Immature natural killer cell (primary cell): ENCODE measurements at places on chromosomes 1 and 21. TPM values are rescaled to one million over a fixed set of nuclear protein-coding genes. Genes with fewer than 3 reads are reported as not detected.
A peak's percentile ranks its signal among the peaks of the same experiment; 100 is the strongest.

DNA sequence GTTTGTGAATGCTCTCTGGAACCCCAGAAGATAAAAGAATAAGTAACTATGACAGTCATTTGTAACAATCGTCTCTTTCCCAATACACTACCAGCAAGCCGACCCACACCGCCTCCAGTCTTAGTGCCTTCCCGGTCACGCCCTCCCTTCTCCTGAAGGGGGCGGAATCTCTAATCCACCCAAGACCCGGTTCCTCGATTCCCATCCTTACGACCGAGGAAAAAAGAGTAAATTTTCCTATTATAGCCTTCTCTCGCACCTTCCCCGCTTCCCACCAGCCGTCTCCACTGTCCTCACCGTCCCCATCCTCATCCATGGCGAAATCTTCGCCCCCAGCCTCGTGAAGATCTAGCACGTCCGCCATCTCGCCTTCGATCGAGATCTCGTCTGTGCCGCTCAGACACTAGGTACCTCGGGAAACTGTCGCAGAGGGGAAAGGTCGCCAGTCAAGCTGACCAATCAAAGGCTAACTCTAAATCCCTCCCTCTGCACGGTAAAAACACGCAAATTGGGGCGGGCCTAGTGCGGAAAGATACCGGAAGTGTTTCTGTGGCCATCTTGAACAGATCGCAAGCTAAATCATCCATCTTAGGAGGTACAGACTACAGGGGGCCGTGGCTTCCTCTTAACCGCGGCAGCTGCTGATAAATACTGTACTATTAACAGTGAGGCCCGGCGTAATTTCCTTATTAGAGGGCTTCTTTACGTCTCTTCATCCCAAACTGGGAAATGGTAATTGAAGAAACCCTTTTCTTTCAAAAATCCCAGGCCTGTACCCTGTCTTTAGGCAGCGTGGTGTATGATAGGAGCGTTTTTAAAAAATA is at the start of gene RBM8A:
TSS of gene RBM8A (minus strand) at position 422 of the 824 bp plus-strand sequence. CDS start at position 364, 58 bp downstream.
- H3K27ac ChIP-seq = no peak within 1 kb of the TSS
- peaks cover 23% of the 10 kb centered on the region for H3K4me1 ChIP-seq
- DNase-seq = peak; percentile 97
- no peak within 1 kb of the TSS for H3K4me3 ChIP-seq
- H3K36me3 ChIP-seq = no peaks in the 10 kb centered on the region
- H3K27me3 ChIP-seq = no peaks in the 10 kb centered on the region

- no peak for DNase-seq
- H3K4me1 ChIP-seq = no peaks in the 10 kb centered on the region
- no peak overlapping the region for H3K4me3 ChIP-seq
Observed at GRCh38 chr1:57674801-57675200, 250.9 kb upstream of the DAB1 start.

GRCh38 chr1:221696027-221696426 is 45.9 kb downstream of the DUSP10 start:
- H3K4me3 ChIP-seq = no peak overlapping the region
- H3K27me3 ChIP-seq = peaks cover 2% of the 10 kb centered on the region
- H3K36me3 ChIP-seq = no peaks in the 10 kb centered on the region
- DNase-seq = no peak
- H3K27ac ChIP-seq = no peak overlapping the region
- H3K4me1 ChIP-seq = peaks cover 27% of the 10 kb centered on the region

DNA sequence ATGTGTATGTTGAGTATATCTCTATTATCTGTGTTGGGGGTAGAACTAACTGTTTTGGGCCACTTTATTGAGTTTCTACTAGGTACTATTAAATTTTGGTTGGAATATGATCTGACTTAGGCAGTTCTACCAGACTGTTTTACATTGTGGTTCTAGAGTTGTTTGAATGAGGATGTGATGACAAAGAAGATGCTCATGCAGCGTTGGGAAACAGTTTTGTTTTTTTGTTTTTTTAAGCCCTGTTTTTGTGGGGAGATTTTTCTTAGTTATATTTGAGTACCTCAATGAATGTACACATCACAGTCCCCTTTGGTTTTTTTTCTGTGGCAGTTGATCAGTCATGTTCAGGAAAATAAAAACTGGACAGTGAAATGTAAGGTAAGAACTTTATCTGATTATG is 40.1 kb downstream of the TMED5 start:
- no peak overlapping the region for H3K27ac ChIP-seq
- H3K4me3 ChIP-seq = no peak overlapping the region
- no peaks in the 10 kb centered on the region for H3K27me3 ChIP-seq
- H3K36me3 ChIP-seq = peaks cover 18% of the 10 kb centered on the region
- H3K4me1 ChIP-seq = peaks cover 9% of the 10 kb centered on the region
- DNase-seq = no peak

DNA sequence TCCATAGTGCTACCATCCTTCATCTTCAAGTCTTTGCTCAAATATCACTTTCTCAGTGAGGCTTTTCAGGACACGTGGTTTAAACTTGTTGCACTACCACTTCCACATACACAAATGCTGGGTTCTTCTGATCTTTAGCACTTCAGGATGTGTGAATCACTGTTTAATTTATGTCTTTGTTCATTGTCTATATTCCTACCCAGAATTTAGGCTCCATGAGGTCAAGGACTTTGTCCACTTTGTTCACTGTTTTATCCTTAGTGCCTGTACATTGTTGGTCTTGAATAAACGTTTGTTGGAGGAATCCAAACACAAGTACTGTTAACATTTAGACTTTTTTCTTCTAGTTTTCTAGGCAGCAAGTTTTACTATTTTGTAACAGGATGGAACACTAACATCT is 42.6 kb upstream of the RALGPS2 start:
- H3K4me3 ChIP-seq = no peak overlapping the region
- H3K27ac ChIP-seq = no peak overlapping the region
- DNase-seq = no peak

DNA sequence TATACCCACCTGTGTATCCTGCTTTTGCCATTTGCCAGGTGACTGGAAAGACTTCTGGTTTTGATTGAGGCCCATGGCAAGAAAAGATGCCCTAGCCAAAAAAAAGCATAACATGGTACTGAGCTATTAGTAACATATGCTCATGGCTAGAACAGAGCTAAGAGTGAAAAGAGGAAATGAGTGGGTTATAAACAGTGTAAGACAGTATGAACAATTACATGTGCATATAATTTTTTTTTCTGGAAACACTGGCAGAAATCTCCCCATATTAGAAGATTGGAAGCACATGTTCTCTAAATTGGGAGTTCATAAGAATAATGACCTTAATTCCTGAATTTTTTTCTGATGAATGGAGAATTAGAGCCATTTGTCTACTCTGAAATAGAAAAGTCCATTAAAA is 41.2 kb upstream of the PDC start:
- H3K4me3 ChIP-seq = no peak overlapping the region
- peaks cover 2% of the 10 kb centered on the region for H3K27me3 ChIP-seq
- DNase-seq = no peak
- H3K36me3 ChIP-seq = peaks cover 6% of the 10 kb centered on the region

- no peak for DNase-seq
- H3K27ac ChIP-seq = no peak overlapping the region
- no peak overlapping the region for H3K4me3 ChIP-seq
- peaks cover 16% of the 10 kb centered on the region for H3K27me3 ChIP-seq
- no peaks in the 10 kb centered on the region for H3K36me3 ChIP-seq
- H3K4me1 ChIP-seq = no peaks in the 10 kb centered on the region
Observed at GRCh38 chr21:40840401-40841125, 6.4 kb downstream of the DSCAM start.

DNA sequence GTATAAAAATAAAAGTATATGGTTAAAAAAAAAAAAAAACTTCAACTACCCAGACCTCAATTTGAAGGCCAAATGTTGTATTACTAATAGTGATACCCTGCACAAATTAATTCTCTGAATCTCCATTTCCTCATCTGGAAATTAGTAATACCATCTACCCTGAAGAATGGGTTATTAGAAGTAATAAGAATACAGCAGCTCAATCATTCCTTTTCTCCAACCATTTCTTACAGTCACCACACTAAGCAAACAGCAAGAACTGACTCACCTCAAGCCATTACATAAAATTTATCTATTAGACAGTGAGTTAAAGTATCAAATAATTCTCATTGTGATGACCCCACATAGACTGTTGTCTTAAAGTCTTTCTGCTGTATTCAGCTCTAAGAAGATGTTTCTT is 39.6 kb downstream of the RERE start:
- H3K36me3 ChIP-seq = no peaks in the 10 kb centered on the region
- H3K27me3 ChIP-seq = peaks cover 2% of the 10 kb centered on the region
- DNase-seq = no peak

- no peak overlapping the region for H3K4me3 ChIP-seq
- H3K27ac ChIP-seq = no peak overlapping the region
- DNase-seq = no peak
Observed at GRCh38 chr1:17210176-17210575, 5.2 kb downstream of the PADI1 start.

GRCh38 chr1:224300346-224300745 is 29.6 kb downstream of the NVL start:
- DNase-seq = no peak
- H3K4me3 ChIP-seq = no peak overlapping the region
- H3K36me3 ChIP-seq = peaks cover 26% of the 10 kb centered on the region
- no peak overlapping the region for H3K27ac ChIP-seq

DNA sequence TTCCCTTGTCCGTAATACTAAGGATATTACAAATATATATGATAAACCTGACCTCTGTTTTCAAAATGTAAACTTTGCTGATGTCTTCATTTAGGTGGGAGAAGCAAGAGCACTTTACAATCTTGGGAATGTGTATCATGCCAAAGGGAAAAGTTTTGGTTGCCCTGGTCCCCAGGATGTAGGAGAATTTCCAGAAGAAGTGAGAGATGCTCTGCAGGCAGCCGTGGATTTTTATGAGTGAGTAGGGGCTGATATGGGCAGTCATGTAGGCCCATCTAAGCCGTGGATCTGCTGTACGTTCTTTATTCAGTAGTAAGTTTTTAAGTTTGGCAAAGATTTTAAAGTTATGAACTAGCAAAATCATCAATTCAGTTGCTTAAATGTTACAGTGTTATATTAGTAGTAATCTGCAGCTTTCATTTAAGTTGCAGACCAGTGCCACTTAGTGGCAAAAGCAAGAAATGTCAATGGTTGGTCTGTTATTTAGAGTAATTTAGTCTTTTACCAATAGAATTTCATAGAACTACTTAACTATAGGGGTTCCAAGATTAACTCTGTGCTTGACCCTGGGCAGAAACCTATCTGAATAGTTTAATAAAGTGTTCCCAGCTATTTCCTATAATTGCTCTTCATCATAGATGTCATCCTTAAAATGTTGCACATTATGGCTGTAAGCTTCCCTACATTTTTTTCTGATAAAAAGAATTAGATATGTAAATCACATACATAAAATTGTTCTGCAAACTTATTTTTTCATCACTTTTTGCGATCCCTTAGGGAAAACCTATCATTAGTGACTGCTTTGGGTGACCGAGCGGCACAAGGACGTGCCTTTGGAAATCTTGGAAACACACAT is 21.3 kb downstream of the GPSM2 start:
- H3K36me3 ChIP-seq = no peaks in the 10 kb centered on the region
- DNase-seq = peak; percentile 58
- H3K4me1 ChIP-seq = no peaks in the 10 kb centered on the region
- no peak overlapping the region for H3K4me3 ChIP-seq
- no peaks in the 10 kb centered on the region for H3K27me3 ChIP-seq
- H3K27ac ChIP-seq = no peak overlapping the region

The ALX3 gene
- not detected for polyA plus RNA-seq

The MSH4 gene
- polyA plus RNA-seq = not detected

The IARS2 gene
- 57.3 TPM for polyA plus RNA-seq

The LCA5L gene
- polyA plus RNA-seq = not detected

The MTARC2 gene
- polyA plus RNA-seq = 2.3 TPM
